ENCODE measurements at places on chromosomes 16 and 17.
A peak's percentile ranks its signal among the peaks of the same experiment; 100 is the strongest.

DNA sequence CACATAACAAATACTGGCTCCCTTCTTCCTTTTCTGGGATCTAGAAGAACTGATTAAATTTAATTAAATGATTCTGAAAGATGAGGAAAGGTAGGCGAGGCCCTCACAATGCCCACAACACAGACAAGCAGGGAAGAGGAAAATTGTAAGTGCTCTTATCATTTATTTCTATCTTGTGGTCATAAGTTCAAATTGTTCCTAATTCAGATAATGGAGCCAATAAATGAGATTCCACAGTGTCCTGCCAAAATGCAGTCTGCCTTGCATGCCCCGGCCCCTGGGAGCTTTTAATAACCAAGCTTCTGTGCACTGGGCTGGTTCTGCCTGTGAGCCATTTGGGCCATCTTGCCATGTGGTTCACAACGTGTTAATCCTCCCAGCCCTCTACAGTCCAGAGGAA lies 97.0 kb downstream of the CMC2 start:
- no peaks in the 10 kb centered on the region for H3K27me3 ChIP-seq
- H3K36me3 ChIP-seq: no peaks in the 10 kb centered on the region
- no peak for DNase-seq
- H3K4me3 ChIP-seq: no peak overlapping the region
- H3K27ac ChIP-seq: no peak overlapping the region

- no peaks in the 10 kb centered on the region for H3K36me3 ChIP-seq
- H3K4me3 ChIP-seq: no peak overlapping the region
- peaks cover 75% of the 10 kb centered on the region for H3K4me1 ChIP-seq
- no peaks in the 10 kb centered on the region for H3K27me3 ChIP-seq
- peak overlapping the region; percentile 61 for H3K27ac ChIP-seq
Observed at GRCh38 chr17:17822189-17822588, 14.6 kb downstream of the SREBF1 start.

- DNase-seq: no peak
- H3K4me3 ChIP-seq: no peak overlapping the region
- no peak overlapping the region for H3K27ac ChIP-seq
- no peaks in the 10 kb centered on the region for H3K4me1 ChIP-seq
- no peaks in the 10 kb centered on the region for H3K27me3 ChIP-seq
Observed at GRCh38 chr17:44547625-44548267, 9.5 kb upstream of the FZD2 start.

DNA sequence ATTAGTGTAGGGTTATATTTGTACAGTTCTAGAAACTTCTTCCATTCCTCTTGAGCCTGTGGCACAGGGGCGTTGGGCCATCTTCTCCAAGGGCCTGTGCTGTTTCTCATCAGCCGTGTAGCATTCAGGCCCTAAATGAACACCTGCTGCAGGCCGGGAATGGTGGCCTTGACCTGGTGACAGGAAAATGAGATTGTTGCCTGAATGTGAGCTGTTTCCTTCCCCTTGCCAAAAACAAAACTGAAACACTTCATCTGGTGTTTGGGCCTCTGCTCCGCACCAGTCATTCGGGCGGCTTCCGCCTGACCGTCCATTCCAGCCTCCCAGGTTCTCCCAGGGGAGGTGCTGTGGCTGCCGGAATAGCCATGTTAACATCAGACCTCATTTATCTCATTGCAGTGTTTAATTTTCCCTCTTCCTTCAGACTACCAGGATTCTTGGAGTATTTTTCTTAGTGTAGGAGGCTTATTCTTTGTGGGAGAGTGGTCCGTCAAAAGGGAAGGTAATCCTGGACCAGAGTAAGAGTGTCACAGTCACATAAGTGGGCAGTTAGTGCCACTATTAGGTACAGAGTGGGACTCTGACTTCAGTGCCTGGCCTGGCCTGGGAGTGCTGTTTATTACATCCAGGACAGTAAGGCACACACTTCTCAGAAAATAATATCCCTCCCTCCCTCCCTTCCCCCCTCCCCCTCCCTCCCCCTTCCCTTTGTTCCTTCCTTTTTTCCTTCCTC lies 61.9 kb downstream of the WWP2 start:
- H3K36me3 ChIP-seq: no peaks in the 10 kb centered on the region
- no peaks in the 10 kb centered on the region for H3K27me3 ChIP-seq
- no peak overlapping the region for H3K4me3 ChIP-seq
- peak; percentile 90 for DNase-seq
- peak overlapping the region; percentile 90 for H3K27ac ChIP-seq

GRCh38 chr16:54772400-54772799 lies 158.3 kb upstream of the IRX5 start:
- no peak overlapping the region for H3K27ac ChIP-seq
- no peaks in the 10 kb centered on the region for H3K4me1 ChIP-seq
- no peaks in the 10 kb centered on the region for H3K27me3 ChIP-seq
- no peak for DNase-seq
- H3K36me3 ChIP-seq: no peaks in the 10 kb centered on the region

DNA sequence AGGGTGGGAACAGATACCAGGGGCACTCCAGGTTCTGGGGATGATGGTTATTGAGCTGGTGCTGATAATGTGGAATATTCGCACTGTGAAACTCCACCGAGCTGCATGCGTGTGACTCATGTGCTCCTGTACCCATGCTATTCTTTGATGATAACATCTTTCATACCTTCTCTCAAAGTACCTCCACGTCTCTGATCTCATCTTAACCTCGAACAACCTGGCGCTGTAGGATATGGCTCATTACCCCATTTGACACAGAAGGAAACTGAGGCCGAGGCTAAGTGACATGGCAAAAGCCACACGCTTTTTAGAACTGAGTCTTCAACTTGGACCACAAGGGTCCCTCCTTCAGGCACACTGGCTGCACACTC lies 30.2 kb upstream of the MRPS23 start:
- DNase-seq: no peak
- H3K36me3 ChIP-seq: peaks cover 2% of the 10 kb centered on the region
- H3K27me3 ChIP-seq: no peaks in the 10 kb centered on the region
- no peak overlapping the region for H3K4me3 ChIP-seq
- peak overlapping the region; percentile 34 for H3K27ac ChIP-seq

DNA sequence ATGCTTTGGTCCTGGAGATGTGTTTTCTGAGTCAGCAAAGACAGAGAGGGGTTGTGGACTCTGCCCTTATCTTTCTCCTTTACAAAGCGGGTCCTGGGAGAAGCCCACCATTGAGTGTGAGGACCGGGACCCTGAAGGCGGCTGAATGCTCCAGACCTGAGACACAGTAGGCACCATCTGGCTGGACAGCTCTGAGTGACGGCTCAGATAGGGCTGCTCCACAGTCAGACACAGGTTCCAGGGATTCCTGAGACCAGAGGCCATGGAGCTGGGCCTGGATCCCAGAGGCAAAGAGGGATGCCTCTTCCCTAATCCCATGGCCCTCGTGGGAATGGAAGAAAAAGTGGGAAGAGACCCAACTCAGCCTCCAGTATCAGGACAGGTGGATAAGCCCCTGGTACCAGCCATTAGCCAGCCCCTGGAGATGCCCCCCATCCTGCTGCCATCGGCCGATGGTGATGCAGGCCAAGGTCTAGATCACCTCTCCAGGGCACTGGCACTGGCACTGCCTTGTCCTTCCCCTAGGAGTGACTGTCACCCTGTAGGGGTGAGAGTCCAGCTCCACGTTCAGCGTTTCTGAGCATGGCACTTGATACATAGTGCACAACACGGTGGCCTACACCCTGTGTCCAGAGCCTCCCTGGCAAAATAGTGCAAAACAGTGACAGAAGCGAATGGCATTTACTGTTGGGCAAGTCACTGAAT lies 4.7 kb downstream of the MMP15 start:
- DNase-seq: no peak
- no peaks in the 10 kb centered on the region for H3K36me3 ChIP-seq
- no peak overlapping the region for H3K4me3 ChIP-seq
- H3K27me3 ChIP-seq: no peaks in the 10 kb centered on the region

DNA sequence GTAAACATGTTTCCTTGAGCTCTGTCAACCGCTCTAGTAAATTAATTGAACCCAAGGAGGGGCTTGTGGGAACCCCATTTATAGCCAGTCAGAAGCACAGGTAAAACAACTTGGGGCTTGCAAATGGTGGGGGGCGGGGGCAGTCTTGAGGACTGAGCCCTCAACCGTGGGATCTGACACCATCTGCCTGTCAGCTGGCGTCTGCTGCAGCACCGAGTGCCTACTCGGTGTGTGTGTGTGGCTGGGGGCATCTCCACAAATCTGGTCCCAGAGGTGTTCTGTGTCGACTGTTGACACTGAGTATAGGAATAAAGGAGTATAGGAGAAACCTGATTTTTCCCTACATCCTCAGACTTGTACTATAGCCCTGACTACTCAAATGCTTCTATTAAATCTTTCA lies 20.6 kb downstream of the CREBBP start:
- H3K27ac ChIP-seq: no peak overlapping the region
- H3K27me3 ChIP-seq: no peaks in the 10 kb centered on the region
- no peak overlapping the region for H3K4me3 ChIP-seq
- no peaks in the 10 kb centered on the region for H3K36me3 ChIP-seq
- DNase-seq: no peak

DNA sequence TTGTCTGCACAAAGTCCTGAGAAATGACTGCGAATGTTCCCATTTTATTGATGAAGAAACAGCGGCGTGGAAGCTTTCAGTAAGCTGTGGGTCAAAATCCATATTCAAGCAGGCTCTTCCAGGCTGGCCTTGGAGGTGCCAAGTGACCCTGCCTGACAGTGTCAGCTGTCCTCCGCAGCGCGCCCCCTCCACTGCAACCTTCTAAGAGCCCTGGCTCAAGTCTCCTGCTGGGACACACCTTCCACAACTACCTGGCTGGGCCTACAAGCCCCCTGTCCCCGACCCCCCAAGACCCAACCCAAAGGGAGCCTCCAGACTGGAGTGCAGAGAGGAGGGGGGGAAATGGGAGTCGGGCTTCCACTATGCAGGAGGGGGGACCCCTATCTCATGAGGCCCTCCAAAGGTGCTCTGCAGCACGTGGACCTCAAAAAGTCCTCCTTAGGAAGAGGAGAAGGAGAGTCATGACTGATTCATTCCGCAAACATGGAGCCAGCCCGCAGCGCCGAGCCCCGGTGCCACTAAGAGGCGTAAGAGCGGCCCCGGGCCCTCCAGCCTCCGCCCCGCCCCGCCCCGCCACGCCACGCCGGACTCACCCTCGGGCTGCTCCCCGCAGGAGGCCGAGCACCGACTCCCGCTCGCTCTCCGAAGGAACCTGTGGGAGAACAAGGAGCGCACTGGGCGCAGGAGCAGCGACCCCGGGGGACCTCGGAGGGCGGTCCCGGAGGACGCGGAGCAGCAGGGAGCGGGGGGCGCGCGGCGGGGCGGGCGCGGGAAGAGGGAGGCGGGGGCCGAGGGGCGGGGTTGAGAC lies 574 bp downstream of the MPP3 start:
- H3K4me3 ChIP-seq: peak overlapping the region; percentile 48
- H3K36me3 ChIP-seq: no peaks in the 10 kb centered on the region

DNA sequence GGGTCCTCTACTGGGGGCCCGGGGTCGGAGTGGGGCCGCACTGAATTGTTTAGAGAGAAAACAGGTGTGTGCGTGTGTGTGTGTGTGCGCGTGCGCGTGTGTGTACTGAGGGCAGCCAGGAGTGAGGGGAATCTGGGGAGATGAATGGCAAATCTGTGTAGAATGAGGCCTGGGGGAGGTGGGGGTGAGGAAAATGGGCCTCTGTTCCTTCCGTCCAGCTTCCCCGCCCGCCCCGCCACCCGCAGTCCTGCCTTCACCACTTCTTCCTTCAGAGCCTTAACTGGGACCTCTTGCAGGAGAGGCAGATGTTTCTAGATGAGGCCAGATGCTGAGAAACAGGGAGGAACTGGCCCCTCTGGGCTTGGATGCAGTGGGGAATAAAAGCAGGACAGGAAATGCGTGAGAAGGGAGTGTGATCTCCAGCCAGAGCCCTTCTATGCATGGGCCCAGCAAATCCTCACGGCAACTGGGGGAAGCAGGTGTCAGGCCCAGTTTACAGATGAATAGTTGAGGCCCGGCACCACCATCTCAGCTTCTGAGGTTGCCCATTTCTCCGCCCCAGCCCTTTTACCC lies 29.7 kb upstream of the NGFR start:
- no peaks in the 10 kb centered on the region for H3K36me3 ChIP-seq
- H3K27ac ChIP-seq: no peak overlapping the region
- H3K27me3 ChIP-seq: no peaks in the 10 kb centered on the region
- no peak for DNase-seq
- peaks cover 7% of the 10 kb centered on the region for H3K4me1 ChIP-seq

- no peak overlapping the region for H3K4me3 ChIP-seq
- no peaks in the 10 kb centered on the region for H3K27me3 ChIP-seq
- H3K4me1 ChIP-seq: peaks cover 9% of the 10 kb centered on the region
- DNase-seq: peak; percentile 28
- H3K27ac ChIP-seq: no peak overlapping the region
Observed at GRCh38 chr17:57570724-57571344, 174.3 kb downstream of the CCDC182 start.

DNA sequence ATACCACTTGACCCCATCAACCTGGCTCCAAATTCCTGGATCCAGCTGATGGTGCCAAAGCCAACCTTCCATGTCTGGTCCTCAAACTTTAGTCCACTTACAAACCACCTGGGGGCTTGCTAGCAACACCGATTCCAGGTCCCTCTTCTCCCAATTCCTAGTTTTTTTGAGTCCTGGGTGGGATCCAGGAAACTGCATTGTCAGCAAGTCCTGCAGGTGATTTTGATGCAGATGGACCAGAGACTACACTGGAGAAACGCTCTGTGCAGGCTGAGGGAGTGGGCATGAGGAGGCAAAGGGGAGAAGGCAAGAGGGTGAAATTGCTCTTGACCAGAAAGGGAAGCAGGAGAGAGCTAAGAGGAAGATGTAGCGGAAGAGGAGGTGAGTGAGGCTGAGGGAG lies 21.0 kb upstream of the NOS2 start:
- peaks cover 11% of the 10 kb centered on the region for H3K4me1 ChIP-seq
- H3K4me3 ChIP-seq: no peak overlapping the region
- no peaks in the 10 kb centered on the region for H3K36me3 ChIP-seq
- DNase-seq: no peak
- no peak overlapping the region for H3K27ac ChIP-seq

DNA sequence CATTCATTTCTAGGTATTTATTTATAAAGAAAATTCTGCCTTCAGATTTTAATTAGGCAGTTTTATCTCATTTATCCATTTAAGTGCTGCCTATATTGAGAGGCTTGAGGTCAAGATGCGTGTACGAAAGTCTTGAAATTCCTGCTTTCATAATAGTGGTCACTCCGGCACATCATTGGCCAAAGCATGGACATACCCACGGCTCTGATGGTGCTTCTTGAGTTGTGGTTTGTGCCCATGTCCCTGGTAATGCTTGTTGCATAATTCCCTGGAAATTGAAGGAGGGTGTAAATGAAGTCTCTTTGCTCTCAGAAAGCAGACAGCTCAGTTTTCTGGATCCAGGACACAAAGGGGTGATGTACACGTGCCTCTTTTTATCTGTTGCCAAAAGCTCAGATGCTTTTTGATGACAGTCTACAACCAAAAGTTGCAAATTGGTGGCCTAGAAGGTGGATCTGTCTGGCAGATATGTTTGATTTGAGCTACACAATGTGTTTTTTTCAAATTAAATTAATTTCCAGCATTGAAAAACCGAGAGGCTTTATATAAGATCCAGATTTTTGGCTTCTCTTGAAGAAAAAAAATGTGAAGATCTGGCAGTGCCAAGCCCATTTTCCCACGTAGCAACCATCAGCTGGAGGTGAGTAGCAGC lies 94.4 kb downstream of the SHISA9 start:
- H3K4me3 ChIP-seq: no peak overlapping the region
- H3K4me1 ChIP-seq: no peaks in the 10 kb centered on the region
- no peak for DNase-seq

All from body of pancreas (tissue), 4 donors.